ENCODE measurements at places on chromosomes 7 and 10. TPM values are rescaled to one million over a fixed set of nuclear protein-coding genes. Genes with fewer than 3 reads are reported as not detected.

CYP2E1 gene
- not detected for total RNA-seq

MGMT gene
- total RNA-seq: 101 TPM

IQUB gene
- total RNA-seq: 0.10 TPM

ORC5 gene
- 90.7 TPM for total RNA-seq

LDB3 gene
- total RNA-seq: 0.03 TPM

DEPP1 gene
- 2.8 TPM for total RNA-seq

ATOH7 gene
- total RNA-seq: not detected

GRCh38 chr7:149776289-149776688 lies 2.9 kb upstream of the ZNF467 start:
- DNase-seq: no peak

GRCh38 chr10:118720685-118721538 lies 33.9 kb downstream of the CACUL1 start:
- peak; percentile 51 for DNase-seq

GRCh38 chr10:21057989-21058388 lies 160.9 kb upstream of the NEBL start:
- DNase-seq: no peak

DNA sequence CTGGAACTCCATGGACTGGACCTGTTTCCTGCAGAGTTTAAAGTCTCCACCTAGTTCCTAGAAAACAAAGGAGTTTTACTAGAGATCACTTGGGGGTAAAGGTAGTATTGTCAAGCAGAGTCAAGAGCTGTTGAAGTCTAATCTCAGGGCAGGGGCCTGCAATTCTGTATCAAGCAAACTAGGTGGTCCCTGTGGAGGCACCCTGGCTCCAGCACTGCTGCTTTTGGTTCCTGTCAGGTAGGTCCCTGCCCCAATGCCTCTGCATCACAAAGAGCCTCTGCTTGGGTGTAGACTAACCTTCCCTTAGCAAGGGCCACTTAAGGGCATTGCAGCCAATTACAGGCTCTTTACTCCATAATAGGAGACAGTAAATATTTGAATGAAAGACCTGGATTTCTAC lies 22.5 kb downstream of the ZSCAN25 start:
- no peak for DNase-seq

- peak; percentile 3 for DNase-seq
Observed at GRCh38 chr10:17409170-17409733, 45.1 kb downstream of the ST8SIA6 start.

DNA sequence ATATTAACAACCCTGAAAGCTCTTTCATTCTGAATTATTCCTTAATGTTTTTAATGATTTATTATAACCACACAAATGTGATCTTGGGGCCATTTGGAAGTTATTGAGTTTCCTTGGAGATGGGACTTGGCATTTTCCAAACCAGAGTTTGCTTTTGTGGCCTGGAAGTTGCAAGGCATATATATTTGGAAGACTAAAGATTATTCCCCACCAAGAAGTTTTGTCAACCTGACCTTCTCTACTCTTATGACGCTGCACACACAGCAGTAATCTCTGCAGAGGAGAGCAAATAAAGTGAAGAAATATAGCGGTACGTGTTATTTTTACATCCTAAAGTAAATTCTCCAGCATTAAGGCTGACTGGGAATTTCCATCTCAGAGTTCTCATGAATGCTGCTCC lies 397.0 kb downstream of the LRMDA start:
- DNase-seq: no peak

- DNase-seq: no peak
Observed at GRCh38 chr10:132510174-132510611, 27.4 kb upstream of the INPP5A start.

DNA sequence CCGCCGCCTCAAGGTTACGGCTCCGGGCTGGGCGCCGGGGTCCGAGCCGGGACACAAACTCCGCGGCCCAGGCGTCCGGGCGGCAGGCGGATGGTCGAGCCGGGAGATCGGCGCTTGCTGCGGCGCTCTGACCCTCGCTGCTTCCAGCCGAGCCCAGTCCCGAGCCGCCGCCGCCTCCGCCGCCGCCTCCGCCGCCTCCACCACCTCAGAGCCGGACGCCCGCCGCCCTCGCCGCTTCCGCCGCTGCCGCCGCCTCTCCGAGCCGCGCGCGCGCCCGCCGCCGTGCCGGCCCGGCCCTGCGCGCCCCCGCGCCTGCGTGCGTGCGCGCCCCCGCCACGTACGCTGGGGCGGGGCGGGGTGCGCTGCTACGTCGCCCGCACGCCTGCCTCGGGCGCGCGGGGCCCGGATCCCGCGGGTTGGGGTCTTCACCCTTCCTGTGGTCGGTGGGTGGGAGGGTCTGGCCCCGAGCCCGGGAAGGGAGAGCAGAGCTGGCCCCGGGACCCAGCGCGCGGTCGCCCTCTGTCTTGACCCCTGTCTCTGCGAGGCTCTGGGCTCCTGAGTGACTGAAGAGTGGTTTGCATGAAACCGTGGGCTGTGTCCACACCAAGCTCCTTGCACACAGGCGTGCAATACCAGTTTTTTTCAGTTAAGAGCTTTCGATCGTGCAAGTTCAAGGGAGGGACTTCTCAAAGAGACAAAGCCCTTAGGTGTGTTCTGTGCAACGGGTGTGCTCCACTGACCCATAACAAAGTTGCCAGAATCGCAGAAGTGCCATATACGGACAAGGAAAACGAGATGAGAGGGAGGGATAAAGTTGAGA lies at the start of gene SMURF1:
TSS of gene SMURF1 (minus strand) at position 256 of the 820 bp plus-strand sequence. CDS start 328 bp downstream, outside the sequence.
- peak; percentile 77 for DNase-seq

DNA sequence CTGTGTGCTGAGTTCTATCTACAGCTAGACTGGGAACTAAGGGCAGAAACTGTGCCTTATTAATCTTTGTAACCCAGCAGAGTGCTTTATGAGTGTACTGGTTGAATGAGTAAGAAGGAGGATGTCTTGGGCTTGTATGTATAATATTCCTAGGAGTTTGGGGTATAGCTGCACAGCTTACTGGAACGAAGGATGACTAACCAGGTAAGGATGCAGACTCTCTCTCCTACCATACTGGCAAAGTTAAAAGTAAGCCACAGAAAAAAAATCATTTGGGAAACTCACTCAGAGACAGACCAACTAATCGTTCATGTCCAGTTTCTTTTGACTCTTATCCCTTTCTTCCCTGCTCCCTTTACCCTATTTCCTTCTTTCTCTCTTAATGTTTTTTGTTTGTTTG lies 1.4 kb upstream of the DHTKD1 start:
- DNase-seq: peak; percentile 71

DNA sequence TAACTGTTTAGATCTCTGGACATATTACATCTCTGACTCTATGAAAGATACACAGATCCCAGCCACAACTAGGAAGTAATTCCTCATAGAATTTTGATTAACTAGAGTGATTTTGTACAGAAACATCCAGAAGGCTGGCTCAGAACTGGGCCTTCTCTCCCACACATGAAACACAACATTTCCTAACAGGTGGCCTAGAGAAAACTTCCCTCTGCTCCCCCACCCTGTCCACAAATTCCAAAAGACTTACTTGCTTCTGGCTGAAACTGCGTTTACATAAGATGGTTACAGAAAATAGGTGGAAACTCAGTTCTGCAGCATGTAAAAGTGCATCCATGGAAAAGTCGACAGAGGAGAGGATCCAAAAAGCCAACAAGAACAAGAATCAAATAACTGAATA lies 132.9 kb downstream of the FZD1 start:
- DNase-seq: no peak

- DNase-seq: no peak
Observed at GRCh38 chr10:5775685-5776084, 37.5 kb downstream of the GDI2 start.

- DNase-seq: no peak
Observed at GRCh38 chr7:67448271-67448670, 451.6 kb downstream of the TYW1 start.
